ENCODE measurements at places on chromosomes 7 and 10. TPM values are rescaled to one million over a fixed set of nuclear protein-coding genes. Genes with fewer than 3 reads are reported as not detected.

Gene CPA5
- not detected for total RNA-seq

Gene EGR2
- total RNA-seq = 29.1 TPM

Gene ZNF786
- total RNA-seq = 6.9 TPM

Gene PTN
- 7.5 TPM for total RNA-seq

Gene SMKR1
- total RNA-seq = not detected

Gene LSM8
- 30.4 TPM for total RNA-seq

Gene OR2AE1
- not detected for total RNA-seq

Gene MSMB
- not detected for total RNA-seq

Gene CLCN1
- total RNA-seq = not detected

Gene NUTM2A
- total RNA-seq = 2.3 TPM

Gene PILRA
- total RNA-seq = 10.9 TPM

Gene CTTNBP2
- total RNA-seq = 19.3 TPM

Gene RAPGEF5
- 63.3 TPM for total RNA-seq

Gene CTAGE8
- total RNA-seq = 0.60 TPM
